Left ventricle myocardium superior (tissue), 1 donor: ENCODE measurements at places on chromosomes 2 and 18. TPM values are rescaled to one million over a fixed set of nuclear protein-coding genes. Genes with fewer than 3 reads are reported as not detected.

Gene CTAGE1
- total RNA-seq = not detected

DNA sequence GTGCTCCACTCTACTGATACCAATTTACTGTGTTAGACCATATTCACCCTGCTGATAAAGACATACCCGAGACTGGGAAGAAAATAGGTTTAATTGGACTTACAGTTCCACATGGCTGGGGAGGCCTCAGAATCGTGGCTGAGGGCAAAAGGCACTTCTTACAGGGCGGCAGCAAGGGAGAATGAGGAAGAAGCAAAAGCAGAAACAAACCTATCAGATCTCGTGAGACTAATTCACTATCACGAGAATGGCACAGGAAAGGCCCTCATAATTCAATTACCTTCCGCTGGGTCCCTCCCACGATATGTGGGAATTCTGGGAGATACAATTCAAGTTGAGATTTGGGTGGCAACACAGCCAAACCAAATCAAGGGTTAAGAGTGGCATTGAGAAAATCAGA, 65.2 kb downstream of the LDLRAD4 start:
- DNase-seq = no peak

DNA sequence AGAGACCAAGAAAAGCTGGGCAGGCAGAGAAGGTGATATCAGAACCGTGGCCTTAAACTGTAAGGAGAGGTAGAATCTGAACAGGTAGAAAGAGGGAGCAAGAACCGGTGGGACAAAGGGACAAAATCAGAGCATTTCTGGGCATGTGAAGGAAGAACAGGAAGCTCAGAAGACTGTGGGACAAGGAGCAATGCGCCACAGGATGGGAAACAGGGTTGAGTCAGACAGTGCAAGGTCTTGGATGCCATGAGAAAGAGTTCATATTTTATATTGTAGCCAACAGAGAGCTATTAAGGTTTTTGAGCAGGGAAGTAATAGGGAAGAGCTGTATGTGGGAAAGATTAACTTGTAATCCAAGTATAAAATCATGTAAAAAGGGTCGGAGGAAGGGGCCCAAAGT, 106.4 kb upstream of the UGP2 start:
- DNase-seq = no peak

Gene DSG2
- 49.6 TPM for total RNA-seq

GRCh38 chr2:238666543-238666942, 181.3 kb upstream of the TWIST2 start:
- DNase-seq = no peak

Gene RFX8
- not detected for total RNA-seq

Gene LOXHD1
- 0.74 TPM for total RNA-seq

Gene TTL
- total RNA-seq = 44.3 TPM

DNA sequence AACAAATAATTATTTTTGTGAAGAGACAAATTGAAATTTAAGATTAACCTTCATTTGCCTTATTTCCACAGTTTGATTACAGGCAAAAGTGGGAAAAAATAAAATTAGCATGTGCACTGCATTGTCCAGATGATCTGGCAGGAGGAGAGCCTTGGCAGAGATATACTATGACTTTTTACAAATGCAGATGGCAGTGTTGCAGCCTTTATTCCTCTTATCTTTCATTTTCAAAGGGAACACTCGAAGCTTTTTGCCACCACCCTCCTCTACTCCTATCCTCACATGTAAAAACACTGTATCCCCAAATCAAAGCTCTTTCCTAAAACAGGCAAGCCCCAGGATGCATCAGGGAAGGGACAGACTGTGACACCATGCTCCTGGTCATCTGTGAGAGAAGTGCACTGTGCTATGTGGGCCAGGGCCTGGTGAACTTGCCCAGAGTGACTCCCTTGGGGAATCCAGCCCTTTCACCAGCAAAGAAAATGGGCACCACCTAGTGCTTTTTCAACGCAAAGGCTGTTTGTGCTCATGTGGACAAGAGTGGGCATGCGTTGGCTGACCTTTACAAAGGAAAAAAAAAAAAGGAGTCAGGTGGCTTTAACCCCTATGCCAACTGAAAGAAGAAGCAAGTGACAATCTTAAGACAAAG, 74.7 kb upstream of the ETAA1 start:
- no peak for DNase-seq

DNA sequence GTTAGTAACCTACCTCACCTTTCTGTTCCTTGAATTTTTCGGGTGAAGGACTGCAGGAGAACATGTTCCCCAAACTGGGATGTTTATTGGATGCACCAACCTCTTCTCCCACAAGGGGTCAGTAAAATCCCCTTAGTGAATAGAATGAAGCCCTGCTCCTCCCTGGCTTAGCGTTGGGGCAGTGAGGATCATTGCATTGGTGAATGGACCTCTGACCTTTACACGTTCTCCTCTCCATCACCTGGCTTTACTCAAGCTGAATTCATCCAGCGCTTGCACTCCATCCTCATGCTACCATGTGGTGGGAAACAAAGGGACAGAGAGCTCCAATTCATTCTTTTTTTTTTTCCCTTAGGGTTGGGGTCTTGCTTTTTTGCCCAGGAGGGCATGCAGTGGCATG, 157.2 kb downstream of the MIB1 start:
- no peak for DNase-seq

Gene MYOM1
- total RNA-seq = 724 TPM

GRCh38 chr2:144507441-144508171, 12.3 kb downstream of the ZEB2 start:
- DNase-seq = no peak

Gene DUSP19
- 12.1 TPM for total RNA-seq

Gene TACR1
- total RNA-seq = 0.07 TPM

- peak; percentile 36 for DNase-seq
These were observed 621 bp upstream of the KCNS3 start for GRCh38 chr2:17877811-17878280.

Gene RND3
- total RNA-seq = 25.1 TPM

- no peak for DNase-seq
These were observed 293.0 kb upstream of the SPHKAP start for GRCh38 chr2:228474466-228474865.

Gene DSG1
- 0.77 TPM for total RNA-seq

Gene FBXO41
- total RNA-seq = 0.69 TPM

DNA sequence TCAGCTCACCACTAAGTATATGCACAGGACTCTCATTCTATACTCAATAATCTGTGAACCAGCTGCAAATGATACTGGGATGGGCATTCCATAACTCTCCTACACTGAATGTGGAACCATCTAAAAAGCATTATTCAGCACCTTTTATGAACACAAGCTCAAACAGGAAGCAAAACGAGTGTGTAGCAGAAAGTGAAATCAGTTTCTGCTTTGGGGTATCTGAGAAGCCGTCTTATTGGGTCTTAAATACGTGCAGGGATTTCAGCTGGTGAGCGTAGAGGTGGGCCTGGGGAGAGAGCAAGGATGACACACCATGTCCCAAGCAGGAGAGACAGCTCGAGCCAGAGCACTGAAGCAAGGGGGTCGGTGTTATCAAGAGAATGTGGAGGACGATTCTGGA, 120.0 kb upstream of the TTN start:
- DNase-seq = no peak

DNA sequence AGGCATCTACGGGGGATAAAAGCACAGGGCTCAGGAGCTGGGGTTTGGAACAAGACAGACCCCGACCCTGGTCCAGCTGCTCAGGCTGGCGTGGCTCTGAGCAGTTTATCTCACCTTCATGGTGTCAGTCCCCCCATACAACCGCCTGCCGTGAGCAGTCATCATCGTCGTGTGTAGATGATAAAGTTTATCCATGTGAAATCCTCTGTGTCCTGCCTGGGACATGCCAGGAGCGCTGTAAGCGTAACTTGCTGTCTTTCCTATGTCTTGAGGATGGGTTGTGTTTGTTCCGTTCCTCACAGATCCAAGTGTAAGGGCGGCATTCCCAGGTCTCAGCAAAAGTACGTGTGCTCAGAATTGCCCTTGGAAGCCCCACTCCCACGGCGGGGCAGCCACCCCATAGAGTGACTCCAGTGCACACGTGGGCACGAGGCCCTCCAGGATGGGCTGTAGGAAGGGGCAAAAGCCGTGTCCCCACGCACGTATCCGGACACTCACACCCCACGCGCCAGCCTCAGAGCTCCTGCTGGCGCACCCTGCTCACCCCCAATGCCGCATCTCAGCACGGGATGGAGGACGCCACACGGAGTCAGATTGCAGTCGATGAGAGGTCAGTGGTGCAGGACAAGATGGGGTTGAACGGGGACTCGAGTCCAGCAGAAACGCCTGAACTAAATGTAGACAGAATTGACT, 50.9 kb downstream of the ADI1 start:
- no peak for DNase-seq

DNA sequence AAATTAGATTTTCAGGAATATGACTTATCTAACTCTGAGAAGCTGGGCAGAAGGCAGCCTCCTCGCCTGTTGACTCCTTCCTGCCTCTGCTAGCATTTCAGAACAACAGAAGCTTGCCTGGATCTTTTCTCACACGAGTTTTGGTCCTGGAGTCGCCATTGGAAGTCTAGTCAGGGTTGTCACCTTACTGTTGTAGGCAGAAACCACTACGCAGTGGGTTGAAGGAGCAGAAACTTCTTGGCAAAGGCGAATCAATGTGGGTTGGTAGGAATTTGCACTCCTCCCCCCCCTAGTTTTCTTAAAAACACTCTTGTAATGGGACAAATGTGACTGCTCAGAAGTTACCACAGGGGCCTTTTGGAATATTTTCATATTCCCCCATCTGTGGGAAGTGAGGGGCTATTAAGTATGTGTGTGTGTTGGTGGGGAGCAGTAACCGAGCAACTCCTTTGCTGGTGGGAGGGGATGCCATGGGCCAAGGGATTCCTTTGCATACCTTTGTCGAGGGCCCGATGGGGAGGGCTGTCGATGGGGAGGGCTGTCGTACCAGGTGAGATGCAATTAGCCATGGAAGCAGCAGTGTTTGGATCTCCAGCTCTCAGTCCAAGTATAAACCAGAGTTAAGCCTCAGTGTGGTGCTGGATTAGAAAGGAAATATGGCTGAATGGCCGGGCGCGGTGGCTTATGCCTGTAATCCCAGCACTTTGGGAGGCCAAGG, 117.4 kb downstream of the FMNL2 start:
- no peak for DNase-seq

Gene DCDC2C
- total RNA-seq = not detected

GRCh38 chr2:101241158-101241557, 11.5 kb upstream of the CNOT11 start:
- no peak for DNase-seq

- DNase-seq = no peak
These were observed 102.1 kb downstream of the ATAD2B start for GRCh38 chr2:23824777-23825212.

- no peak for DNase-seq
These were observed 145.3 kb downstream of the RND3 start for GRCh38 chr2:150341982-150342680.

GRCh38 chr2:63866009-63866709, 24.5 kb downstream of the UGP2 start:
- DNase-seq = no peak

GRCh38 chr2:64049633-64050220, 30.5 kb upstream of the VPS54 start:
- peak; percentile 44 for DNase-seq

Gene IDH1
- total RNA-seq = 50.8 TPM

GRCh38 chr18:48565105-48565504, 26.3 kb downstream of the CTIF start:
- DNase-seq = no peak

DNA sequence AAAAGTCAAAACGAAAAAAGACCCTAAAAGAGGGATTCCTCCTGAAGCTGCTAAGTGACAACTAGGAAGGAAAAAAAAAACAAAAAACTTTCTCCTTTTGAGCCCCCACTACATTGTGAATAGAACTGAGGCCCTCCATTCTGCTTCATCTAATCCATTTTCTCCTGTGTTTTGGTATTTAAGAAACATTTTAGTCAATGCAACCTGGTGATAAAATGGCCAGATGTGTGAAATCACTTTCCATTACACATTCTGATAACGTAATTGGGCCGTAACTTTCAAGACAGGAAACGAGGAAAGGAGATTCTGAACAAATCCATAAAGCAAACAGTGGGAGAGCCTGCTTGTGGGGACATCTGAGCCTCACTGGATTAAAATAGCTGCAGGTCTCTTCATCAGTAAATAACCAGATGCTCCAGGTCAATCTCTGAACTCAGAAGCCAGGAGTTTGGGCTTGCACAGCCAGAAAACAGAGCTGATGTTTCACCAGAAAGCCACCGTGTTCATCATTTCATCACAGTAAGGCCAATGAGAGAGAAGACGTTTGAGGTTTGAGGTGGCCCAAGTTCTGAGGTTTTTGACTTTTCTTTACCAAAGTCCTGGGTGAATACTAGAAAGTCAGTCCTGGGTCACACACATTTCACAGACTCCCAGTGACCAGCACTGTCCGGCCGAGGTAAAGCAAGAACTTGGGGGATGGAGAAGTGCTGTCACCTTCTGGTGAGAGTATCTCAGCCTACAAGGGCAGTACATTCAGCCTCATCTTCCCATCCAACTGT, 47.8 kb downstream of the TGFA start:
- no peak for DNase-seq

- no peak for DNase-seq
These were observed 19.4 kb upstream of the EHBP1 start for GRCh38 chr2:62686012-62686685.

Gene ZAP70
- 1.7 TPM for total RNA-seq

Gene RPIA
- 19.1 TPM for total RNA-seq

Gene MAL
- total RNA-seq = 3.9 TPM
